Activated T-helper 1 cell treated with anti-CD3 and anti-CD28 coated beads, Interleukin-12 subunit alpha, Interleukin-12 subunit beta, Interleukin-2, Interleukin-4 antibody, amounts not matched to agents 30 ng/mL and 10 ng/mL and 1 ng/mL, durations not matched to agents 14 hours and 24 hours and 36 hours (primary cell): ENCODE measurements at places on chromosomes 1 and 21. TPM values are rescaled to one million over a fixed set of nuclear protein-coding genes. Genes with fewer than 3 reads are reported as not detected.

DNA sequence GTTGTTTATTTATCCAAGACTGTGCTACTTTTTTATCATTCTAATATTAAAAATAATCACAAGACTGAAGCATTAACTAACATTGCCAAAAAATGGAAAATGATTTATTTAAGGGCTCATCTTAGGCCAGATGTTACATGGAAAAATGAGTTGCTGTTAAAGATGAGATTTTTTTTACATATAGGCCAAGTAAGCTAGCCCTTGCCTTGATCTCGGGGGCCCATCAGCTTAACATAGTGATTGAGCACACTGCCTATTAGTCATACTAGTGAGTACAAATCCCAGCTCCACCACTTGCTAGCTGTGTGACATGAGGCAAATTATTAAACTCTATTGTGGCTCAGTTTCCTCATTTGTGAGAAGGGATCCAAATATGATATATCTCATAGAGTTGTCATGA, 275.9 kb upstream of the SNX7 start:
- no peak overlapping the region for H3K4me3 ChIP-seq
- H3K27ac ChIP-seq: no peak overlapping the region
- no peak for DNase-seq
- H3K27me3 ChIP-seq: peaks cover 8% of the 10 kb centered on the region
- H3K4me1 ChIP-seq: peaks cover 30% of the 10 kb centered on the region

- H3K27ac ChIP-seq: peak overlapping the region; percentile 86
- H3K36me3 ChIP-seq: peaks cover 5% of the 10 kb centered on the region
- H3K4me3 ChIP-seq: peak overlapping the region; percentile 98
- H3K4me1 ChIP-seq: peaks cover 25% of the 10 kb centered on the region
- peaks cover 2% of the 10 kb centered on the region for H3K27me3 ChIP-seq
Observed at GRCh38 chr1:113072141-113072756, 749 bp upstream of the LRIG2 start.

GRCh38 chr1:228475812-228476211, 11.4 kb upstream of the RNF187 start:
- no peak for DNase-seq
- no peaks in the 10 kb centered on the region for H3K36me3 ChIP-seq
- no peak overlapping the region for H3K4me3 ChIP-seq
- peaks cover 53% of the 10 kb centered on the region for H3K4me1 ChIP-seq
- peaks cover 9% of the 10 kb centered on the region for H3K27me3 ChIP-seq

TMEM82 gene
- total RNA-seq: not detected in 2 replicates

CYP4Z1 gene
- not detected in 2 replicates for total RNA-seq

OPTC gene
- total RNA-seq: not detected in 2 replicates

DNASE2B gene
- not detected in 2 replicates for total RNA-seq

ARTN gene
- 0.24 and 0.88 TPM in 2 replicates for total RNA-seq
